ENCODE measurements at places on chromosomes 13 and 19.

- DNase-seq = no peak
- no peaks in the 10 kb centered on the region for H3K36me3 ChIP-seq
- H3K4me1 ChIP-seq = no peaks in the 10 kb centered on the region
- H3K4me3 ChIP-seq = no peak overlapping the region
- no peaks in the 10 kb centered on the region for H3K27me3 ChIP-seq
Observed at GRCh38 chr13:104318121-104318520, 1251.9 kb upstream of the SLC10A2 start.

DNA sequence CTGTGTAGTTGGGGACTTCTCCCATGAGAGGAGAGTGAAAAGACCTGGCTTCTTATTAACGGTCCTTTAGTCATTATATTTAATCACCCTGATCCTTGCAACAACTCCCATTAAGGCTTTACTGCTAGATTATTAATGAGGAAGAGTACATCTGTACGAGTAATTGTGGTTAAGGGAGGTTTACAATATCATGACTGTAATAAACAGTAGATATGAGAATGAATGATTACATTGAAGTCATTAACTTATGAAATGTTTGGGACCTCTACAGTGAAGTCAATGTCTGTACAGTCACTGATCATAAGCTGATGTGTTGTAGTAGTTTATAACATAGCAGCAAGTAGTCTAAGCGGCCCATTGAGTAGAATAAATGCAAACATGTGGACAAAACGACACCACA lies 24.7 kb downstream of the FGF9 start:
- no peaks in the 10 kb centered on the region for H3K27me3 ChIP-seq
- no peaks in the 10 kb centered on the region for H3K4me1 ChIP-seq
- no peaks in the 10 kb centered on the region for H3K36me3 ChIP-seq
- no peak for DNase-seq

GRCh38 chr19:32550666-32551065 lies 30.3 kb upstream of the PDCD5 start:
- no peak overlapping the region for H3K4me3 ChIP-seq
- H3K27me3 ChIP-seq = no peaks in the 10 kb centered on the region
- H3K36me3 ChIP-seq = no peaks in the 10 kb centered on the region
- DNase-seq = no peak
- H3K4me1 ChIP-seq = no peaks in the 10 kb centered on the region
- H3K27ac ChIP-seq = no peak overlapping the region

- H3K27me3 ChIP-seq = no peaks in the 10 kb centered on the region
- H3K4me3 ChIP-seq = no peak overlapping the region
- peaks cover 2% of the 10 kb centered on the region for H3K36me3 ChIP-seq
- H3K4me1 ChIP-seq = no peaks in the 10 kb centered on the region
- no peak overlapping the region for H3K27ac ChIP-seq
Observed at GRCh38 chr19:48378194-48378570, 13.2 kb downstream of the KDELR1 start.

- H3K27me3 ChIP-seq = no peaks in the 10 kb centered on the region
- no peak for DNase-seq
- H3K4me3 ChIP-seq = no peak overlapping the region
- H3K36me3 ChIP-seq = no peaks in the 10 kb centered on the region
- H3K4me1 ChIP-seq = peaks cover 3% of the 10 kb centered on the region
Observed at GRCh38 chr19:49637821-49638738, 1.9 kb downstream of the RRAS start.

GRCh38 chr19:18313398-18313797 lies 9.5 kb downstream of the LSM4 start:
- no peak overlapping the region for H3K27ac ChIP-seq
- H3K36me3 ChIP-seq = peaks cover 33% of the 10 kb centered on the region
- H3K4me1 ChIP-seq = no peaks in the 10 kb centered on the region
- no peak overlapping the region for H3K4me3 ChIP-seq

- no peak overlapping the region for H3K4me3 ChIP-seq
- H3K4me1 ChIP-seq = no peaks in the 10 kb centered on the region
- no peak for DNase-seq
- H3K36me3 ChIP-seq = no peaks in the 10 kb centered on the region
Observed at GRCh38 chr19:43692877-43693276, 22.9 kb upstream of the PLAUR start.

- no peak for DNase-seq
- H3K36me3 ChIP-seq = no peaks in the 10 kb centered on the region
- H3K4me3 ChIP-seq = no peak within 1 kb of the TSS
- no peaks in the 10 kb centered on the region for H3K27me3 ChIP-seq
- H3K27ac ChIP-seq = no peak within 1 kb of the TSS
- no peaks in the 10 kb centered on the region for H3K4me1 ChIP-seq
Observed at GRCh38 chr19:46624958-46625661, at the start of gene PTGIR. PTGIR (minus strand) TSS chr19:46625089; CDS start chr19:46624225, 864 bp downstream.
